ENCODE measurements at places on chromosomes 4 and X.

DNA sequence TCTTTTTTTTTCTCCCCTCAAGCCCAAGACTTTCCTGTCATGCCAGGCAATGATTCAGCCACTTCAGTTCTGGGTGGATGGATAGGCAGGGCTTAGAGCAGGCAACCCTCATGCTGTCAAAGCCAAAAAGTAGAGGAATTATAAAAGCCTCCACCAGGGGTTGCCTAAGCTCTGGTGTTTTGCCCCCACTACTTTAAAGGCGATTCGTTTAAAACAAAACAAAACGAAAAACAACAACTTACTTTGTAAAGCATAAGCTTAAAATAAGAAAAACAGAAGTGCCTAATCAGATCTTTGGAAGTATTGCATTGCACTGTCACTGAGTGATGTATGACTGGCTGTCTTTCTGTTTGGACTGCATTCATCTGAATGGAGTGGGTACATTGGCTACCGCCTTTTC, 5.3 kb upstream of the IDS start:
- no peak for DNase-seq

- no peak for DNase-seq
Observed at GRCh38 chr4:120724656-120725055, 197.9 kb downstream of the PRDM5 start.

GRCh38 chrX:138858951-138859350, 147.4 kb upstream of the FGF13 start:
- peak; percentile 27 for DNase-seq

DNA sequence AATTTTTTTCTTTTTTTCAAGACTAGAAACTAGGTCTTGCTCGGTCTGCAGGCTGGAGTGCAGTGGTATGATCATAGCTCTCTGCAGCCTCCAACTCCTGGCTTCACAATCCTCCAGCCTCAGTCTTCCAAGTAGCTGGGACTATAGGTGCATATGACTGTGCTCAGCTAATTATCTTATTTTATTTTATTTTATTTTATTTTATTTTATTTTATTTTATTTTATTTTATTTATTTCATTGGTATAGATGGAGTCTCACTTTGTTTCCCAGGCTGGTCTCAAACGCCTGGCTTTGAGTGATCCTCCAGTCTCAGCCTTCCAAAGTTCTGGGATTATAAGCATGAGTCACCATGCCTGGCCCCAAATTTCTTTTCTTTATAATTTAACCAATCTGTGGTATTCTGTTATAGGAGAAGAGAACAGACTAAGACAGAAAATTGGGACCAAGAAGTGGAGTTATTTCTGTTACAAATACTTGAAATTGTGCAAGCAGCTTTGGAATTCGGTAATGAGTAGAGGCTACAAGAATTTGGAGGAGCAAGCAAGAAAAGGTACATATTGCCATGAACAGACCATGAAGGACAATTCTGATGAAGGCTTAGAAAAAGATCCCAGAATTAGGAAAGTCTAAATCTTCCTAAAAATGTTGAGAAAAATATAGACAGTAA, 4.0 kb upstream of the PRDM5 start:
- DNase-seq, result no peak

GRCh38 chr4:131091896-131092295, 1995.9 kb downstream of the C4orf33 start:
- no peak for DNase-seq

GRCh38 chr4:39502019-39502663, 25.1 kb downstream of the UGDH start:
- DNase-seq, result no peak

DNA sequence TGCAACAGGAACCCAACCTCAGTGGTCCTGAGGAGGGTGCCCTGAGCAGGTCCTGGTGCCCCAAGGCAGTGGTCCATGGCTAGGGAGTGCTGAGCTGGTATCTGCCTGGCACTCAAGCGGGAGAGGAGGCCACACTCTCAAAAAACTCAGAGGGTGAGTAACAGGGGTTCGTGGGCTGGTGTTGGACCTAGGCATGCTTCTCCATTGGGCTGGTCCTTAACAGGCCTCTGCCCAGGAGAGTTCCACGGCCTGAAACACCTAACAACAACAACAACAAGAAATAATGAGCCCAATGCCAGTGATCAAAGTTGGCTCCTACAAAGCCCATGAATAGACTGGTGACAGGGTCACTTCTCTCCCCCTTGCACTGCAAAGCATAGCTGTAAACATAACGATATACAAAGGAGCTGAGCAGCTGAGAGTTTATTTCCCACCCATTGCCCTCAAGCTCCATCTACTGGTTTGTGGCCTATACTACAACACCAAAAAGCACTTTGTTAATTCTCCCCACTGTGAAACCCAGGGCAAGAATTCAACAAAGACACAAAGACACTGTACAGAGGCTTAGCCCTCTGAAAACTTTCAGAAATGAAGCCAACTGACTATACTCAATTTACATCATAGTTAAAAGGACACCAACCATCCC, 736.1 kb upstream of the ADGRL3 start:
- DNase-seq, result no peak

DNA sequence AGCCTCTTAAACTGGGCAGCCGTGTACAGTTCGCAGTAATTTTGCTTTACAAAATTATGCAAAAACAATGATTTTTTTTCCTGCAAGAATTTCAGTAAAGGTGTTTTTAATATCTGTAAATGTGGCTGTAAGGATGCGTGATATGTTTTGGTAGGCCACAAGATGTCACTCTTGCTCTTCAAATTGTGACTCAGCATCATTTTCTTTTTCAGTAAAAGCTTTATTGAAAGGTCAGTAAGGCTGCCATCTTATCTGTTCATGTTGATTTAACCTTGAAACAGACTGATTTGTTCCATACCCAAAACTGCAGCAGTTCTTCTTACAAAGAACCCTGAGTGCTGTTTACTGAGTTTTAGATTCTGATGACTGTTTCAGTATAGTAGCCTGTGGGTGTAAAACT, 39.9 kb downstream of the TXLNG start:
- peak; percentile 52 for DNase-seq

GRCh38 chrX:109880629-109881028, 122.3 kb upstream of the TMEM164 start:
- no peak for DNase-seq

- no peak for DNase-seq
Observed at GRCh38 chr4:76637712-76638361, 202.8 kb downstream of the SHROOM3 start.

DNA sequence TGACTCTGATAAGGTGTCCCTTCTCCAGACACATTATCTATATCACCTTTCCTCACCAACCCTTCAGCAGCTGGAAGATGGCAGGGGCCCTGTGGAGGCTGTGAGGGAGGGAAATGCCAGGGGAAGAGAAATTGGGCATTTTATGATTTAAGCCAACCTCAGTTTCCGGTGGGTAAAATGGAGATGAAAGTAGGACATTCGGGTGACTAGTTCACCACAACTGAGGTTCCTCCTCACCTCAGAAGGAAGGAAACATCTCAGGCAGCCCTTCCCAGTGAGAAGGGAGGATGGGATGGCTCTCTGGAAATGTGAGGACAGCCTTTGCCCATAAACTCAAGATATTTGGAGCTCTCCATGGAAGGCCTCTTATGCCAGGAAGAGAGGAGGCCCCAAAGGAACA, 251.5 kb downstream of the MID1IP1 start:
- no peak for DNase-seq

DNA sequence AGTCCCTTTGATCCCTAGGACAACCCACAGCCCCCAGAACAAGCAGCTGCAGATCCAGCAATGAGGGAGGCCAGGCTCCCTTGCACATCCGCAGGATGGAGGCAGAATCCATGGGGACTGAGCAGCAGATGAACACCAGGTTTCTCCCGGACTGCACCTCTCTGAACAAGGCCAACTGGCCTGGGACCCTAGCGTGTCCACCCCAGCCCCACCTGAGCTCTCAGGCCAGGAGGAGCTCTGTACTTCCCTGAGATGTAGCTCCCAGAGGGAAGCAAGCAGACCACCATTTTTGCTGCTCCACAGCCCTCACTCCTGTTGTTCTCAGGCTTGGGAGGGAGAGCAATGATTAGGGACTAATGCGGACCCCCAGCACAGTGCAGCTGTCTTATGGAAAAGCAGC, 1195.8 kb downstream of the PCDH18 start:
- DNase-seq, result no peak

GRCh38 chr4:27088491-27088890, 227.8 kb downstream of the STIM2 start:
- no peak for DNase-seq

DNA sequence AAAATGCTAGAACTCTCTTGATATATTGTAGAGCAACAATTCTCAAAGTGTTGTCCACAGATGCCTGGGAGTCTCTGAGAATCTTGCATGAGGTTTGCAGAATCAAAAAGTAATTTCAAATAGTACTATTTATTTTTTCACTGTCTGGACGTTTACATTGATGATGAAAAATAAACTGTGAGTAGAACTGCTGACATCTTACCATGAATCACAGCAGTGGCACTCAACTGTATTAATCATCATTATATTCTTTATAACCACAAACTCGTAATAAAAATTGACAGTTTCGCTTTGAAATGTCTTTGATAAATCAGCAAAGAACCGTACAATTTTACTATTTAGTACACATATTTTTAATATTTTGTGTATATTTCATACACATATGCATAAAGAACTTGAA, 94.5 kb downstream of the NAF1 start:
- no peak for DNase-seq

GRCh38 chr4:54855191-54855854, 197.6 kb downstream of the KIT start:
- no peak for DNase-seq

DNA sequence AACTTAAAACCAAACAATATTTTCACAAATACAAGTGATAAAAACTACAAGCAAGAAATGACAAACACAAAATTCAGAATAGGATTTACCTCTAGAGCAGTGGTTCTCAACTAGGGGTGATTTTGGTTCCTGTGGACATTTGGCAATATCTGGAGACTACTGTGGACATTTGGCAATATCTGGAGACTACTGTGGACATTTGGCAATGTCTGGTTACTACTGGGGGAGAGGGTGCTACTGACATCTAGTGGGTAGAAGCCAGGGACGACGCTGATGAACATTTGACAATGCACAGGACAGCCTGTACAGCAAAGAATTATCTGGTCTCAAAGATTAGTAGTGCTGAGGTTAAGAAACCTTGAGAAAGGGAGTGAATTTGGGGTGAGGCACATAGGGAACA, 169.8 kb downstream of the CLCN4 start:
- no peak for DNase-seq

DNA sequence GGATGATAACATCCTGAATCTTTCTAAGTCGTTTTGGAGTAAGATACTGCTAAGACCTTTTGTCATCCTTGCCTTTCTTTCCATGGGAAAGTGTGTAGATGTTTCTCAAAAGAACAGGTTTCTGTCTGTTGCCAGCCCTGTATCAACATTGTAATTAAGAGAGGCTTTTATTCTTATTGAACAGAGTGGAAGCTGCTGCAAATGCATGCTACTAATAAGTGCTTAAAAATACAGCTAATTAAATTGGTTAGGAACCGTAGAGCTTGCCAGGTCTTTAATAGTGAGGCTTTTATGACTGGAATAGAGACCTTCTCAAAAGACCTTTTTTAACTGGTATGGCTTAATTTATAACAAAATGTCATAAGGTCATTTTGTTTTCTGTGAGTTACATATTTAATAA, 34.4 kb downstream of the INTU start:
- DNase-seq, result no peak

GRCh38 chr4:140136509-140136908, 17.5 kb downstream of the MAML3 start:
- no peak for DNase-seq

DNA sequence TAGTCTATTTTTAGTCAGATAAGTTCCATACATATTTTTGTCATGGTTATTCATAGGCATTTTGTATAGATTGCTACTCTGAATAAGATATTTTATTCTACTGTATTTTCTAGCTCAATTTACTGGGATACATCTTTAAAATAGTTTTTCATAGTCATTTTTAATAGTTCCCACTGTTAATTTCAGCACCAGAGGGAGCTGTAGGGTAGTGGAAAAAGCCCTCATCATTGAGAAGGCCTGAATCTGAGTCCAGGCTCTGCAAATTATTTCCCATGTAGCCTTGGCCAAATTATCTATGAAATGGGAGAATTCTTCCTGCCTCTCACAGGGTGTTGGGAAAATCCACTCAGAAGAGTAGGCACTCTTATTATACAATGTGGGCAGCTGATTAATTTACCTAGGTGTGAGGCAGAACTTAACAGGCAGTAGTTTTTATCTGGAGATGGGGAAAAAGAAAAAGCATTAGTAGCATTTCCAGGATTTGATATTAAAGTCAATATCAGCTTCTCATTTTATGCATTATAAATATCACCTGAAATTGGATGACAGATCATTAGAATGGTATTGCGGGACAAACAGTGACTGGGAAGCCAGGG, 102.9 kb upstream of the PAQR3 start:
- DNase-seq, result peak; percentile 6
